T-helper 2 cell treated with Interferon-gamma antibody and Interleukin-4, amounts not matched to agents 5 μg/mL and 100 μg/mL, for 36 hours (primary cell): ENCODE measurements at places on chromosomes 7 and 10.

GRCh38 chr10:123864923-123865322 lies 26.7 kb downstream of the CPXM2 start:
- no peak for DNase-seq

DNA sequence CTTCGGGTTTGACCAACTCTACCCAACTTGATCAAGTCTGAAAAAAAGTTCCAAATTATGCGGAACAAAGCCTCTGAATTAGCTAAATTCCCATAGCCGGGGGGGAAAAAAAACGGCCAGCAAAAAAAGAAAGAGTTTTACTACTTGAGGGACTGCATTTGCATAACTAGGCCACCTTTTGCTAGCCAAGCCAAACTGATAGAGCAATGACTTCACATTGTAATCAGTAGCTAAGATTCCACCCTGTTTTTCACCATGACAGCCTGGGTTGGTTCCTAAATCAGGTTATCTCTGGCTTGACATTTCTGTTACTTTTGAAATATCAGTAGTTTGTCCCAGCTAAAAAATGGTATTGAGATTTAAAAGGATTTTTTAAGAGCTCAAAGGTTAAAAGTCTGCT lies 31.4 kb upstream of the CREB3L2 start:
- no peak for DNase-seq

DNA sequence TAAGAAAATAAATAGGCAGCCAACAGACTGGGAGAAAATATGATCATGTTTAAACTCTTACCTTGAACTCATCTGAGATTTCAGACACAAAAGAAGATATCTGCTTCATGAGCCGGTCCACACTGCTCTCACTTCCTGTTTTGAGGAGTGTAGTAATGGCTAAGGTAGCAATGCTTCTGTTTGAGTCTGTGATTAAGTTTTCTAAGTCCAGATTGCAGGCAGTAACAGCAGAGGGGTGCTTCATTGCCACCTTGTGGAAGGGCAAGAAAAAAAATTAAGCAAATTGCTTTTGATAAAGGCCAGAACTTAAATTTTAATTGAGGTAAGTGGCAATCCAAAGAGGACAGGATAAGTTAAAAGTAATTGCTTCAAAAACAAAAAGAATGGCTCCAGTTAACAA lies 69.1 kb downstream of the MEST start:
- no peak for DNase-seq

DNA sequence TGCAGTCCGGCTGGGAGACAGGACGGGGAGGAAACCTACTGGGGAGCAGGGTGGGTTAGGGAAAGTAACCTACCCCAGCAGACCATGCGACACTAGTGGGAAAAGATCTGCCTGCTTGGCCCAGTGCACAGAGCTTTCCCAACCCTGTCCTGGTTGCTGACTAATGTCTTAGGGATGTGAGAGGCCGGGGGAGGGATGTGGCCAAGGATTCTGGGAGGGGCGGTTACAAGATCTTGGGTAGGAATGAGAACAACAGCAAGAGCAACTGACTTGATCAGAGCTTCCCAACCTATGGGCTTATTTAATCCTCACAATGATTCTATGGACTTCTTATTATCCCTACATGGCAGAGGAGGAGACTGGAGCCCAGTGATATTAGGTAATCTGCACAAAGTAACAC lies 24.0 kb upstream of the EIF5AL1 start:
- no peak for DNase-seq

- DNase-seq, result no peak
These were observed 64.7 kb downstream of the ZMIZ1 start for GRCh38 chr10:79133416-79133815.

DNA sequence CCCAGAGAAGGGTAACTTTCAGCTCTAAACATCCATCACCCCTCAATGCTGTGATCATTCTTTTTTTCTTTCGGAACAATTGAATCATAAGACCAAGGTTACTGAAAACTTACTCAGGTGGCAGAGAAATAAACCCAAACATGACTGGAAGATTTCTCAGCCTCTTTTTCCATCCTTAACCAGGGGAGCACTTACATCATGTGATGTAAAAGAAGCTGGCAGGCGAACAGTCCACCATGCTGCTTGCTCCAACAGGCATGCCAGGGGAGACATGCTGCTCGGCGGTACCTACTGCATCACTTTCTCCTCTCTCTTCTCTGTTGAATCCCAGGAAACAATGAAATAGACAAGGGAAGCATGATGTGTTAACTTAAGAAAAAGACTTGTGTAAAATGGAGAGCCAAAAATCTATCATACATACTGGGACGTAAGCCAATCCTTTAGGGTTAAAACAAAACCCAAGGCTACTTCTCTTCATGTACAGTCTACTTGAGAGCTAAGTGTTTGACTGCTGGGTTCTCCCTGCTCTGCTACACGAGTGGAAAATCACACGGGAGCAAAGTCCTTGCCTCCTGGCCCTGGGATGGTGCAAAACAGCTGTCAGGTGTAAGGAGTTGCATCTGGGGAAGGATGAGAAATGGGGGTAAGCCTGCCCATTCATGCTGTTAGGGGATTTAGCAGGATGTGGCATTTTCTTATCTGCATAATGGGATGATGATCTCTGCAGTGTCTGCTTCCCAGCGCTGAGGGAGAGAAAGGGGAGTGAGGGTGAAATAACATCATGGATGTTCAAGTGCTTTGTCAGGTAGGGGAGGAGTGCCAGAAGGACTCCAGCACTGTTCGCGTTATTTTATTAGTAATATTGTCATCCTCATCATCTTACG lies 64.3 kb upstream of the ZNF438 start:
- DNase-seq, result no peak
